Muscle of arm (tissue), 14 donors: ENCODE measurements at places on chromosomes 2 and 18. TPM values are rescaled to one million over a fixed set of nuclear protein-coding genes. Genes with fewer than 3 reads are reported as not detected.

Gene SLC23A3
- 2.1 TPM for polyA plus RNA-seq

Gene TEX44
- polyA plus RNA-seq, result not detected

Gene TFCP2L1
- polyA plus RNA-seq, result 0.12 TPM

Gene ZAP70
- polyA plus RNA-seq, result not detected

Gene AQP12B
- polyA plus RNA-seq, result 1.1 TPM

Gene KRTCAP3
- polyA plus RNA-seq, result 1.7 TPM

Gene RBM44
- polyA plus RNA-seq, result 1.1 TPM

Gene KATNAL2
- 9.5 TPM for polyA plus RNA-seq

Gene C2orf92
- polyA plus RNA-seq, result 10.0 TPM

Gene SERPINB2
- polyA plus RNA-seq, result 0.30 TPM

Gene LYPD6
- 9.5 TPM for polyA plus RNA-seq

Gene TP53I3
- not detected for polyA plus RNA-seq

Gene TEKT4
- polyA plus RNA-seq, result not detected

Gene TMEM169
- polyA plus RNA-seq, result not detected

Gene CDK5R2
- not detected for polyA plus RNA-seq

Gene RAD51AP2
- polyA plus RNA-seq, result 0.08 TPM

Gene RESP18
- polyA plus RNA-seq, result not detected

Gene MAP3K19
- not detected for polyA plus RNA-seq

Gene SNORC
- 1.6 TPM for polyA plus RNA-seq

Gene RAMP1
- polyA plus RNA-seq, result 47.4 TPM

Gene GPR45
- not detected for polyA plus RNA-seq

Gene IL37
- not detected for polyA plus RNA-seq

Gene TXNDC2
- not detected for polyA plus RNA-seq

Gene ABCG8
- 0.04 TPM for polyA plus RNA-seq

Gene DES
- polyA plus RNA-seq, result 3,042 TPM

Gene SERPINB7
- 19.2 TPM for polyA plus RNA-seq

Gene CLEC4F
- polyA plus RNA-seq, result 0.40 TPM

Gene DTNA
- polyA plus RNA-seq, result 28.2 TPM

Gene SLC16A14
- 3.1 TPM for polyA plus RNA-seq

Gene SAG
- not detected for polyA plus RNA-seq
